ENCODE measurements at places on chromosomes 4 and X.

DNA sequence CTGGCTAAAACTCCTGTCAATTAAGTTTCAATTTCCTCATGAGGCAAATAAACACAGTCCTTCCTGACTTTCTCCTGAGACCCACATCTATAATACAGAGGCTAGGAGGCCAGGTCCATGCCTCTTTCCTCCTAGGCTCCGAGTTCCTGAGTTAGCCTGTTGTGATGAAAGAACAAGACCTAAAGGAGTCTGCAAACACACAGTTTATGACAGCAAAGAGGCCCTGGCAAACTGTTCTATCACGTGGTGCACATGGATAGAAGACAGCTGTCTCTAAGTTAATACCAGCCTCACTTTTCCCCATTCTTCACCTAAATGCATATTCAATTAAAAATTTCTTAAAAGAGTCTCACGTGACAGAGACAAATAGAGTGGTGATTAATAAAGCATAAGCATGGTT, 145.2 kb downstream of the TET2 start:
- no peak for DNase-seq

GRCh38 chrX:55640854-55641253, 17.7 kb downstream of the FOXR2 start:
- no peak for DNase-seq

DNA sequence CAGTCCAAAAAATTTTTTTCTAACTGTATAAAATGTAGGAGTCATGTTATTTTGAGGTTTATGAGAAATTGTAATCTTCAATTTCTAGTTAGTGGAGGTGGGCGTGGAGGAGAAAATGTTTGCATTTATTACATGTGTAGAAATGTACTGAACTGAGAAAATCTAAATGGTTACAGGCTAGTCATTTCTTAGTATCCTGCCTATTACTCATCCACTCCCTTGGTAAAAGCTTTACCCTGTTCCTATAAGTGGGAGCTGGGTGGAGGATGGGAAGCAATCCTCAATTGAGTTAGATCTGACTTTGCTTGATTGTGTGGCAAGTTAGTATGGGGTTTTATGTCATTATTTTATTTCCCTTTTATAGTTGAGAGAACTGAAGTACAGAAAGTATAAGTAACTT, 73.8 kb downstream of the POLA1 start:
- no peak for DNase-seq

DNA sequence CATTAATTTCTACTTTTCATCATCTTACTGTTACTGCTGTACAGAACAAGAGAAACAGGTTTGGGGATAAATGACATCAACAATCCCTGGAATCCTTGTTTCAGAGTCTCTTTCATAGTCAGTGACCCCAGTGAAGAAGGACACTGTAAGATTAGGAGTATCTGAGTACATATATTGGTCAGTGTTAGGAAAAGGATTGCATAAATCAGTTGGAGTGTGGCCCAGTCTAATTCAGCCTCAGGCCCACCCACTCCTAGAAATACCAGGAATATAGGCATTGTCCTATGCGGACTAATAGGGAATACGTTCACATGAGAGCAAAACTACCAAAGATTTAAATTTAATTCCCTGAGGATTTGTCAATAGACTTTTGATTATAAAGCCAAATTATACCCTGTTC, 237.8 kb downstream of the LDB2 start:
- DNase-seq: no peak

- DNase-seq: no peak
These were observed 203.0 kb downstream of the BMPR1B start for GRCh38 chr4:94960708-94961107.

DNA sequence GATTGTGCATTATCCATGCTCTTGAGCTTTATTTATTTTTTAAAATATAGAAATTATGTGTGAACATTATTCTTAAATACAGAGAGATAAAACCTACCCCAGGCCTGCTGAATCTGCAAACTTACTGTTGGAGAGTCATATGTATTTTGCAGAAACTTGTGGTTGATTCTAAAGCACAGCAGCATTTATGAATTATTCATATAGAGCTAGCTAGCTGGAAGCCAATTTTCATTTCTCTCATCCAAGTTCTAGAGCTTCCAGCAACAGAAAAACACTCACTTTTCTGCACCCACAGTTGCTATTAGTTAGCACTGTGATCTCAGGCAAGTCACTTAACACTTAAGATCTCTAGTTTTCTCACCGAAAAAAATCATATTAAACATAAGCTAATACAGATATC, 479.5 kb upstream of the FAM47C start:
- DNase-seq: no peak

GRCh38 chr4:64001229-64001898, 407.9 kb downstream of the TECRL start:
- no peak for DNase-seq

- no peak for DNase-seq
These were observed 49.6 kb downstream of the MEPE start for GRCh38 chr4:87882321-87882720.

- no peak for DNase-seq
These were observed 6.6 kb downstream of the IBSP start for GRCh38 chr4:87805971-87806370.

DNA sequence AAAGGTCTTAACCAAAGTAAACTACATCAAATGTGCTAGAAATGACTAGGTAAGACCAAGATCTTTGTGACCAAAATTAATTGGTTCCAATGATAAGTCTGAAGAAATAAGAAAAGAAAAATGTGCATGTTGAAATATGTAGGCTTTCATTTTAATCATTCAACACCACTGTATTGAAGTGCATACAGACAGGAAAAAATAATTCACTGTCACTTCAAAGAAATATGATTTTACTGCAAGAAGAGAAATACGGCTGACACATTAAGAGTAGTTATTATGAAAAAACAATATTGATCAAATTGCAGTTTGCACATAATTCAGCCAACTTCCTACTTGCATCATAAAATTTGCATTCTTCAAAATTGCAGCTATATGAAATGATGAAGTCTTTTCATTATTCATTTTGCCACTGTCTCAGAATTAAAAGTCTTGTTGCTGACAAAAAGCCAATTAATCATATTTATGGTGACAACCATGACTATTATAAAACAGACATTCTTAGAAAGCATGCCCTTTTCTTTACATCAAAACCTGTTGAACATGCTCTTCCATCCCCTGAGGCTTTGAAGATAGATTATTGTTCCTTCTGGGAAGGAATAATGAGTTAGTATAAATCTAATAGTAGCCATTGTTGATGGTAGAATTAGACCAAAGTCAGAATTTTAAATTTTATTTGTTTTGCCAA, 405.9 kb upstream of the MAD2L1 start:
- DNase-seq: no peak

GRCh38 chrX:118423558-118423957, 72.1 kb upstream of the DOCK11 start:
- DNase-seq: no peak

DNA sequence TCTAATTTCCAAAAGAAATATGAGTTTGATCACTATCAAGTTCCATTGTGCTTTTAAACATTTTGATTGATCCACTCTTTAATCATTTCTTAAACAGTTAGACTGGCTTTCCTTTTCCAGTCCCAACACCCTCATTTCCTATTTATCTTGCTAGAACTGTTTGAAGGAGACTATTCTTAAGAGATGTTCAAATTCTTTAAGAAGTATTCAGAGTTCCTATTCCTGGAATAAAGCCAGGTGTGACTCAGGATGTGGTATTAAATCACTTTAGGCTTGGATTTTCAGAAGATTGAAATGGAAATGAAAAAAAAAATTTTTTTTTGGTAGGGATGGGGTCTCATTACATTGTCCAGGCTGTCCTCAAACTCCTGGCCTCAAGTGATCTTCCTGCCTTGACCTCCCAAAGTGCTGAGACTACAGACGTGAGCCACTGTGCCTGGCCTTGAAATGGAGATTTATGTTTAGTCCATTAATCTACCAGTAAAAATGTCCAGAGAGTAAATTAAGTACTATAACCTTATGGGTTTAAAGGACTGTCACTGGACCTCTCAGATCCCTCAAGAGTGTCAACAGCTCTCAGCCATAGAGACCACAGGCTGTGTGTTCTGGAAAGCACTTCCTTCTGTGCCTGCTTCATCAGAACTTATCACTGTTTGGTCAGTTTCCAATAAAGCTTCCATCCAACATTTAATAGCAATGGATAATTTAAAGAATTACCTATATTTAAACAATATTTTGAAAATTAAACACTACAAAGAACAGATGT, 90.7 kb downstream of the CDS1 start:
- no peak for DNase-seq

- DNase-seq: no peak
These were observed 156.5 kb upstream of the ATP6AP2 start for GRCh38 chrX:40424259-40424658.

DNA sequence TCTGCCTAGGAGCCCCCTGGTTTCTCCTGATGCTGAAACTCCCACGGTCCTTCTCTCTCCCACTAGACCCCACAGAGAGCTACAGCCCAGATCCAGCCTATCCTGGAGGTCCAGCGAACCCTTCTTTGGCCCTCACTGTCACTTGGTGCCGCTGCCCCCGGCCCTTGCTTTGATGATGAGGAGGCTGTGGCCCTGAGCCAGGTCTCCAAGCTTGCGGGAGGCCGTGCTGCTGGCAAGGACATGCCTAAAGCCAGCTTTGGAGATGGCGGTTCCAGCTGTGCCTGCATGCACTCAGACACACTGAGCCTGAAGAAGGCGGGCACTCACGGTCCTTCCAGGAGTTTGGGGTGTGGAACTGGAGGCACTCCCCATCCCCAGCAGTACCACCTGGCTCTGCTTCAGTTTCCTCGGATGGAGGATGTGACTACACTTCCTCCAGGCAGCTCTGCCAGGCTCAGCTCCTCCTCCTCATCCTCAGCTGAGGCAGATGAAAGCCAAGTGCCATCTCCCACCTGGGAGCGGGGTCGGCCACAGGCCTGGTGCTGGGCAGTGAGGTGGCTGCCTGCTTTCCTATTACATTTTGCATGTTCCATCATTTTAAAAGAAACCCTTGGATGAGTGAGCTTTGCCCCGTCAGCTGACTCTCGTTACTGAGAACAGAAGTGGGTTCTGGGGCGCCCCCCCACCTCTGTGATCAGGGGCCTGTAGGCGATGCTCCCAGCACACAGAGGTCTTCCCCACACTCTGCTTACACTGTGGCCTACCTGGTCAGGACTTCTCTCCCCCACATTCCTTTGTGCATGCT, 9.0 kb downstream of the TNIP2 start:
- DNase-seq: no peak

DNA sequence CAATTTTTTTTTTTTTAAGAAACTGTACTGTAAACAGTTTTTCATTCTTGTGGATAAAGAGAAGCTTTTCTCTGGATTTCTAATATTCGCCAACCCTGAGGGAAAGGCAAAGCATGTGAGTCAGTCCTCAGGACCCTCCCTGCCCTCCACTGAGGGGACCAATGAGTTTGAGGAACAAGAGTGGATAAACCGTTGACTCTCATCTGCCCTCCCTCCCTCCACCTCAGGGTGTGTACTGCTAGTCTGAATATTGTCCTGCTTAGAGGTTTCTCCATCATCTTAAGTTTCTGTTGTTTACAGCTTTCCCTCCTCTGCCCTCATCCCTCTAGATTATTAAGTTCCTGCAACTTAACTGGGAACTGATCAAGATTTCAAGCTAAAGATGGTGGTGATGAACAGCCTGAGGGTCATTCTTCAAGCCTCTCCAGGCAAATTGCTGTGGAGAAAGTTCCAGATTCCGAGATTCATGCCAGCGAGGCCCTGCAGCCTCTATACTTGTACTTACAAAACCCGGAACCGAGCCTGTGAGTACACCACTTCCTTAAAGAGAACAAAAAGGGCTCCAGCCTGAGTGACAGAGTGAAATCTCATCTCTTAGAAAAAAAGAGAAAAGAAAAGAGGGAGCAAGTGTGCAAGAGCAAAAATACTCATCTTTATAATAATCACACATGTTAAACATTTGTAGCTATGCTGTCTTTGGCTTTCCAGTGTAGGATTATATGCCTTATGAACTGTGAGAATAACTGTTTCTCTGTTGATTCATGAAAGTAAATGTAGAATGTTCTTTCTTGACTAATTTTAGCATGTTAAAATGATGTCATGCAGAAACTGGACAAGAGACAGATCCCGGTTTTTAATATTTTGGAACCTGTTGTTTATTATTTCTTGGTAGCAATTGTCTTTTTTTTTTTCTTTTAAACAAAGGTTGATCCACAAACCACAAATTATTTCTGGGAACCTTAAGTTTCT, 11.9 kb downstream of the CA5B start:
- no peak for DNase-seq

DNA sequence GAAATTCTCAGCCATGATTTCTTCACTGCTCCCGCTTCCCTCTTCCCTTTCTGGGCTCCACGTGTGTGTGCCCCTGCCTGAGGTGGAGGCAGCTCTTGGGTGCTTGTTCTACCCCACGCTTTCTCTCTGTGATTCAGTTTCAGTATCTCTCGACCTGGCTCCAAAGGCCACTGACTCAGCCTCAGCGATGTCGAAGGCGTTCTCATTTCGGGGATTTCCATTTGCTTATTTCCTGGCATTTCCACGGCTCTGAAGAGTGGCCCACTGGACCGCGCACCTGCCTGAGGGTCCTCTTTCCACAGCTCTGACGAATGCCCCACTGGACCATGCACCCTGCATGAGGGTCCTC, 52.4 kb downstream of the GAK start:
- DNase-seq: no peak

GRCh38 chr4:145130788-145131399, 32.8 kb downstream of the ABCE1 start:
- no peak for DNase-seq

GRCh38 chrX:39477031-39477761, 620.6 kb downstream of the BCOR start:
- no peak for DNase-seq

DNA sequence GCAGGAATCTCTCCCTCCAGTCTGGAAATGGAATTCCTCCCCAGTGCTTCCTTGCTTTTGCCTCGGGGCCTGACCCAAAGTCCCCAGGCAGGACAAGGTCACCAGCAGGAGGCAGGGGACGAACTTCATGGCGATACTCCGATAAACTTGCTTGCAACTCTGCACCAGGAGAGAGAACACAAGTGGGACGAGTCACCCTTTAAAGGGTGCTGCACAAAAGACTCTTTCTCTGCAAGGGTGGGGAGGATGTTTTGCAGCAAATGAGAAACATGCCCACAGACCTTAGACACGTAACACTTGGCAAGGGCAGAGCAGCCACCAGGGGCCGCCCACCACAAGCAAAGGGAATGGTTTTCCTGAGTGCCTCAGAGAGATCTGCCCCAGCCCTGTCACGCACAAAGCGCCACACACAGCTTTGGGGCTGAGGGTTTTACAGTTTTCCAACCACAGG, at the start of gene FGFBP2:
Gene FGFBP2 (minus strand): TSS at position 175 of the 451 bp plus-strand sequence. CDS start 46 bp downstream, at position 129.
- DNase-seq: no peak

DNA sequence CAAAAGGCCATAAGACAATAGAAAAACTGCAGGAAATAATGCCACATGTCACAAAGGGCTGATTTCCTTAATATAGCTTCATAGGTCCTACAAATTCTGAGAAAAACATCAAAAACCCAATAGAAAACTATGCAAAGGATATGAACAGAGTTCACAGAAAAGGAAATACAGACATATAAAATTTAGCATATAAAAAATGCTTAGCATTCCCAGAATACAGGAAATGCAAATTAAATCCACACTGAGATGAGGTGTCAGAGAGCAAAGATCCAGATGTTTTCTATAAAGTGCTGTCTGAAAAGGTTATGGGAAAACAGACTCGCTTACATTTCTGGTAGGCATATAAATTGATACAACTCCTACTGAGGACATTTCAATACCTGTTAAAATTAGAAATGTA, 33.8 kb downstream of the TXK start:
- no peak for DNase-seq

GRCh38 chrX:103847174-103847870, 15.3 kb upstream of the RAB9B start:
- no peak for DNase-seq

- DNase-seq: no peak
These were observed 7.2 kb upstream of the NEUROG2 start for GRCh38 chr4:112523008-112523721.

All from cardiac septum (tissue), 1 donor.